Stimulated activated CD4-positive, alpha-beta T cell treated with anti-CD3 and anti-CD28 coated beads, TNF-alpha, amount 100 ng/mL, for 48 hours (primary cell): ENCODE measurements at places on chromosomes 1 and 21.

- DNase-seq, result no peak
Observed at GRCh38 chr1:106995970-106996369, 60.5 kb upstream of the PRMT6 start.

DNA sequence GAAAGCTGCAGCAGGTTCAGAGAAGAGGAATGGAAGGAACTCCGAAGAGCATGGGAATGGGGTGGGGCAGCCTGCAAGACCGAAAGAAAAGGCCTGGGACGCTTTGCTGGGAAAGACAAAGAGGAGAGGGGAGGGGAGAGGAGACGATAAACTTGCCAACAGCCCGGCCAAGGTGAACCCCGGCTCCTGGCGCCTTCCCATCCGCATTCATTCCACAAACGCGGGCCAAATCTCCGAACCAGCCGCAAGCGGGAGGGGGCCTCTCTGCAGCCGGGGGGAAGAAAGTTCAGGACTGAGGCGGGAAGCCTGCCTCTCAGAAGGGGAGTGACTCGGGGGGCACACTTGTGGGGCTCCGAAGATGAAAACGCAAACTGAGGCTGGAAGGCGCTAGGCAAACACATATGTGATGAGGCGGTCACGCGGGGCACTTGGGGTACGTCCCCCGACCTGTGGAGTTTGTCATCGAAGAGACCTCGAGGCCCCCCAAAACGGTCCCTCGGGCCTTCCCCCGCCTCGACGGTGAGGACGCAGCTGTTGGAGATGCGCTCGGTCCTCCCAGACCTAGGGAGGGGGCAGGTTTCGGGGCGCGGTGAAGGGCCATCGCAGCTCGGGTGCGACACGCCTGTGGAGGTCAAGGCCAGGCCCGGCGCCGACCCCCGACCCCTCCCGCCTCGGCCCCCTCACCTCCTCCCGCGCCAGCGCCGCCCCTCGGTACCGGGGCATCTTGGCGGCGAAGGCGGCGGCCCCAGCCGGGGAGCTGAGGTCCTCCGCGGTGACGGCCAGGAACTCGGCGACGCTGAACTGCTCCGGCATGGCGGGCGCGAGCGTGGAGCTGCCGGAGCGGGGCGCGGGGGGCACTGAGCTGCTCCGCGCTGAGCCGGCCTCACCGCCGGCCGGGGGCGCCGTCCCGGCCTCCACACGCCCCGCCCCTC, at the start of gene ASAP3:
Gene ASAP3, minus strand, starts transcription at position 859 of the 932 bp plus-strand sequence. Its CDS starts 46 bp downstream, at position 813.
- DNase-seq, result no peak

GRCh38 chr21:17044696-17045095, 468.1 kb upstream of the CXADR start:
- DNase-seq, result no peak

- no peak for DNase-seq
Observed at GRCh38 chr1:30680879-30681278, 42.5 kb downstream of the MATN1 start.

GRCh38 chr1:22139066-22139594, 3.8 kb downstream of the WNT4 start:
- DNase-seq, result no peak

DNA sequence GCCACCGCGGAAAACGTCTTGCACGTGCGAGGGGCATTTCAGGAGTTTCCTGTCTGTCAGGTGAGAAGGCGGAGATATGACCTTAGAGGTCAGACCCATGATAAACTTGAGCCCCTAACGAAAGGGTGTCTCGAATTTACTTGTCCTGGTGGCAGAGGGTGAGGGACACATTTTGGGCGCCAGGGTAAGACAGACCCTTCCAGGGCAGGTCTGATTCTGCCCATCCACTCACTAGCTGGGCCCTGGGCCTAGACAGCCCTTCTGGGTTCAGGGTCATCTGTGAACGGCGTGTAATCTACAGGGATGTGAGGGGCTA, 395 bp upstream of the CSRP1 start:
- no peak for DNase-seq
